ENCODE measurements at places on chromosomes 2 and 18. TPM values are rescaled to one million over a fixed set of nuclear protein-coding genes. Genes with fewer than 3 reads are reported as not detected.

DNA sequence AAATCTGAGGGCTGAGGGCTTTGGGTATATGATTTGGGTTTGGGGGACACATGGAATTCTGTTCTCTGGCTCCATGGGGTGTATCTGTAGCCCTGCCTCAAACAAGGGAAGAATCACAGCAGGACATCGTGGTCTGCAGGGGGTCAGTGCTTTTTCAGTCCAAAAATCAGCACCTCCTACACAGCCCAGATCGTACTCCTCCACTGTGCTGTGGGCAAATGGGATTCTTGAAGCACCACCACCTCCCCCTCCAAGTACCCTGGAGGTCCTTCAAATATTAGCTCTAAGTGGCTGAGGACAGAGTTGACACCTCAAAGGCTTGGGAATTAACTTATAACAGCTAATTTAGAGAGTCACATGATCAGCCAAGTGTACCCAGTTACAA, 41.5 kb downstream of the EPHA4 start:
- no peaks in the 10 kb centered on the region for H3K36me3 ChIP-seq
- no peak for DNase-seq
- no peaks in the 10 kb centered on the region for H3K4me1 ChIP-seq
- no peaks in the 10 kb centered on the region for H3K27me3 ChIP-seq

DNA sequence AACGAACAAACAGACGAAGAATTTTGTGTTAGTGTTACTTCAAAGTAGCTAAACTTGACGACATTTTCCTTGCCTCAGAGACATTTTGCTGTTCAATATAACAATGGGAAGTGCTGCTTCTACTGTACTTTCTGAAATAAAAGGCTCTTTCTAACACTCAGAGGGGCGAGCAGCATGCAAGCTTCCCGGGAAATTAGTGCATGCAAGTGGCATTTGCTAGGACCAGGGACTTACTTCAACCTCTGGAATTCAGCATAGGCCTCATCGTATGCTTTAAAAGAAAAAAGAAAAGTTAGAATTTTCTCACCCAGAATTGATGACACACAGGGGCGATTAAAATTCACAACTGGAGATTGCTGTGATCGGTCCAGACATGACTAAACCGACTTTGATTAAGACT, 62.5 kb upstream of the LPIN2 start:
- no peak for DNase-seq
- H3K4me1 ChIP-seq: no peaks in the 10 kb centered on the region
- no peak overlapping the region for H3K4me3 ChIP-seq
- H3K27me3 ChIP-seq: no peaks in the 10 kb centered on the region
- H3K36me3 ChIP-seq: peaks cover 12% of the 10 kb centered on the region
- no peak overlapping the region for H3K27ac ChIP-seq

GRCh38 chr2:74573747-74574562, 19.4 kb downstream of the DOK1 start:
- H3K27me3 ChIP-seq: no peaks in the 10 kb centered on the region
- H3K4me3 ChIP-seq: no peak overlapping the region
- H3K27ac ChIP-seq: no peak overlapping the region
- no peaks in the 10 kb centered on the region for H3K36me3 ChIP-seq
- no peaks in the 10 kb centered on the region for H3K4me1 ChIP-seq

DNA sequence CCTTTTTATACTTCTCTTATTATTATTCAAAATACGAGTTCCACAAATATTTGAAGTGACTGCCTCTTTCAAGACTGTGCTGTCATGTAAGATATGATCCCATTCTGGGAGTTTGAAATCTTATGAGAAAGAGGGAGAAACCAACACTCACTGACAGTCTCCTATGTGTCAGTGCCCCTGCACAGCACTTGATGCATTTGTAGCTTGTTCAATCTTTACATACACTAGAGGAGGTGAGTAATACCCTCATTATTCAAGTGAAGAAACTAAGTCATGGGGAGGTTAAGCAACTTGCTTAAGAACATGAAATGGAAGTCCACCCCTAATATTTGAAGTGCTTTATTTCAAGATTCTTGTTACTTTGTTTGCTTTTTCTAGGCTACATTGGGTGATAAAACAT, 459.5 kb upstream of the FANCL start:
- no peak overlapping the region for H3K27ac ChIP-seq
- no peak overlapping the region for H3K4me3 ChIP-seq
- no peaks in the 10 kb centered on the region for H3K4me1 ChIP-seq
- H3K36me3 ChIP-seq: no peaks in the 10 kb centered on the region
- peaks cover 6% of the 10 kb centered on the region for H3K27me3 ChIP-seq

The UGT1A3 gene
- total RNA-seq: 18.2 TPM

Measured in liver (tissue), 10 donors.